ENCODE measurements at places on chromosomes 3 and 15.
A peak's percentile ranks its signal among the peaks of the same experiment; 100 is the strongest.

DNA sequence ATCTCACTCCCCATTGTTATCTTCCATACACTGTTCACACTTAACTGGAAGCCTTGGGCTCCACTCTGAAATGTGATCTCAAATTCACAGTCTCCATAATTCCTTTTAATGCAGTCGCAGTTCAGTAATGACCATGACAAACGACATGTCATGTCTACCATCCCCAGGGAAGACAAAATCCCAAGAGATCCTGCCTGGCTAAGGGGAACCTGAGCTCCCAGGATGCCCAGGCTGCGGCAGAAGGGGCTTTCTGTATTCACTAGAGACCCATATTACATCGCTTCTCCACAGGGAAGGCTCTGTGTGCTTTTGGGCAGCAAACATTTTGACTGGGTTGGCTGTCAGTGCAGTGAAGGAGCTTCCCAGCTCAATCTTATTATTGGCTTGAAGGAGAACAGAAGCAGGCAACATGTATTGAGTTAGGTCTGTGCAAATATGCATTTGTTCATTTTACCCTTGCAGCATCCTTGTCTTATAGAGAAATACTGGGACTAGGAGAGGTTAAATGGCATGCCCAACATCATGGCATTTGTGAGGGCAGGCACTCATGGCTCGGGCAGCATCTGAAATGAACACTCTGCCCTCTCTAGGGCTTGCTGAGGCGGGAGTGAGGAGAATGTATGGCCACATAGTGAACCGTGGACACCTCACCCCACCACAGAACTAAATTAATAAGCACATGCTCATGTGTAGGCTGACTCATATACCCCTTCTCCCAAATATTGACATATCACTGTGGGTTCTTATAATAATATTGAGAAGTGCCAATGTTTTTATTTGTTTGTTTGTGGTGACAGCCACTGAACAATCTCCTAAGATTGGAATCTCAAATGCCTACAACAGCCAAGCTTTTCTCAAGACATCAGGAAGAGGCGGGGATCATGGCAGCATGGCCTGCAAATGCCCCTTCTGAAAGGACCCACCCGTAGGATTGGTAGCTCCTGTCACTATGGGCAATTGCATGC, 141.6 kb upstream of the FOXB1 start:
- no peak for DNase-seq
- H3K36me3 ChIP-seq = no peaks in the 10 kb centered on the region
- H3K27ac ChIP-seq = no peak overlapping the region
- H3K4me3 ChIP-seq = no peak overlapping the region
- H3K4me1 ChIP-seq = no peaks in the 10 kb centered on the region
- no peaks in the 10 kb centered on the region for H3K27me3 ChIP-seq

DNA sequence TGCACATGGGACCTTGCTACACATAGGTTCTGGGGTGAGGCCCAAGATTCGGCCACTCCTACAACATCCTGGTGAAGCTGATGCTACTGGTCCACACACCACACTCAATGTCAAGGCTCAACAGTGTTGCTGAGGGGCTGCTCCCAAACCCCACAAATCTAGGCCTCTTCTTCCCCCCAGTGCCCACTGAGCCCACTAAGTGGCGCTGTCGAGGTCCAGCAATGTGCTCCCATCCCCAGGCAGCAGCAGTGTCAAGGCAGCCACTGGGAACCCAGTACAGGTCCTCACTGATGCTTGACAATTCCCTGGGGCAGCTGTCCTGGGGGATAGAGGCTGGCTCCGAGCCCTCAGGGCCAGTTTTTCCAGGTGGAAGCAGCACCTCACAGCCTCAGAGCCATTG, 21.5 kb downstream of the SCN5A start:
- DNase-seq = no peak
- peaks cover 2% of the 10 kb centered on the region for H3K4me1 ChIP-seq
- H3K27ac ChIP-seq = no peak overlapping the region
- no peak overlapping the region for H3K4me3 ChIP-seq

DNA sequence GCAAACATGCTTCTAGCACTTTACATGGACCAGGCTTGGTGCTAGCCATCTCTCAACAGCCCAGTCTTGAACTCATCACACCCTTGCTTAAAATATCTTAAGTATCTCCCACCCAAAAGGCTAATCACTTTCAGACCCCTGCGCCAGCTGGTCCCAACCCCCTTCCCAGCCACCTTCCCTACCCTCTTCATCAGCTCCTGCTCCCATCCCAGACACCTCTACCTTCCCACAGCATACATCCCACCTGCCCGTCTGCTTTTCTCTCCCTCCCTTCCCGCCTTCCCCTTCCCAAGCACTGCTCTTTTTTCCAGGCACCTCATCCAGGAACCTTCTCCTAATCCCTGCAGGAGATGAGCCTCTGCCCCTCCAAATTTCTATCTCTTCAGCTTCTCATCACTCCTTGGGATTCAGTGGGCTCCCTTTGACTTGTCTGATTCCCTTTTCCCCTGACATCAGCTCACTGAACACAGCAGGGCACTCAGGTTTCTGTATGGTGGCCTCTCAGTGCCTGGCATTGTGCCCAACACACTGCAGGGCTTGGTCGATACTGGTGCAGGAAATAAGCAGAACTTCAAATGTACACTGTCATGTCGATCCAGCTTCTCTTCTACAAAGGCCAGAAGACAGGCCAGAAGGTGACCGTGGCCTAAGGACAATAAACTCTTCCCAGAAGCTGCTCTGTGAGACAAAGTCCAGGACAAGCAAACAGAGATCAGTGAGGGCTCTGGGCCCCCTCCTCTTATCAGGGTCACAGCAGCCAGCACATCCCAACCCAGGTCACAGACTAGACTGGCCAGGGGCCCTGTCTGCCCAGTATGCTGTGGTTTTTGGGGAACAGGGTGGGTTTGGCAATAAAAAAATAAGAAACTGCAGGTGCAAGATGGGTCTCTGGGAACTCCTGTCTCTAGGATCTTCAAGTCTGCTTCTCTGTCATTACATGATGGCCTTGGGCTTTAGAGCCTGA, 2.2 kb upstream of the ITIH1 start:
- DNase-seq = no peak
- H3K4me3 ChIP-seq = no peak overlapping the region
- H3K27me3 ChIP-seq = no peaks in the 10 kb centered on the region
- H3K36me3 ChIP-seq = no peaks in the 10 kb centered on the region
- no peak overlapping the region for H3K27ac ChIP-seq

GRCh38 chr15:51759557-51760070, 8.2 kb downstream of the TMOD2 start:
- DNase-seq = no peak
- no peaks in the 10 kb centered on the region for H3K36me3 ChIP-seq
- no peaks in the 10 kb centered on the region for H3K27me3 ChIP-seq
- no peak overlapping the region for H3K27ac ChIP-seq
- no peak overlapping the region for H3K4me3 ChIP-seq

- H3K4me1 ChIP-seq = peaks cover 5% of the 10 kb centered on the region
- H3K36me3 ChIP-seq = no peaks in the 10 kb centered on the region
- no peak overlapping the region for H3K27ac ChIP-seq
- no peak for DNase-seq
Observed at GRCh38 chr3:12758025-12758781, 856 bp downstream of the TMEM40 start.

DNA sequence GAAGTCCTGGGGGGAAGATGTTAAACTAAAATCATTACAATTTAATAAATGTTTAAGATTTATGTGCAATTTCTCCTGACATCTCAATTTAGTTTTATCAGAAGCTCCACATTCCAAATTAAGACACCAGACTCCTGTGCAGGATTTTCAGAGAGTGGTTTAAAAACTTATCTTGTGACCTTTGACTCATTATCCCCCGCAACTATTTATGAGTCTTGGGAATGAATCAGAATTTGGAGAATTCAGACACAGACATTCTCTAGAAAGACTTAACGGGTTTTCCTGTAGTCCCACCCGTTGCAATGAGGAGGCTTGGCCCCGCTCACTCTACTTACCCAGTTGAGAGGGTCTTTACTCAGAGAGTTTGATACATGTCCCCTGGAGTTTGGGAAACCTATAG, 7.1 kb downstream of the OR5K2 start:
- no peak overlapping the region for H3K27ac ChIP-seq
- H3K4me3 ChIP-seq = no peak overlapping the region

DNA sequence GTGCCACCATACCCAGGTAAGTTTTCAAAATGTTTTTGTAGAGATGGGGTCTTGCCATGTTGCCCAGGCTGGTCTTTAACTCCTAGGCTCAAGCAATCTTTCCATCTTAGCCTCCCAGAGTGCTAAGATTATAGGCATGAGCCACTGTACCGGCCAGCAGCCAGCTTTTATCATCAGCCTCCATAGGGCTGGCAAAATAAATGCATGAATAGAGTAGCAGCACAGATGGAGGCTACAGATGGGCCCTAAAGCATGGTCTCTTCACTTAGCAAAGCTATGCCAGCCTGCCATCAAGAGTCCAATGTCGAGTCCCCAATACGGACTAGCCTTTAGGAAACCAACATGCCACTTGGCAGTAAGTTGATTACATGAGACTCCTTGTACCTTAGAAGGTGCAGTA, 63.8 kb downstream of the CNTN3 start:
- no peak overlapping the region for H3K4me3 ChIP-seq
- H3K27me3 ChIP-seq = no peaks in the 10 kb centered on the region
- H3K4me1 ChIP-seq = no peaks in the 10 kb centered on the region
- H3K36me3 ChIP-seq = no peaks in the 10 kb centered on the region
- no peak for DNase-seq

DNA sequence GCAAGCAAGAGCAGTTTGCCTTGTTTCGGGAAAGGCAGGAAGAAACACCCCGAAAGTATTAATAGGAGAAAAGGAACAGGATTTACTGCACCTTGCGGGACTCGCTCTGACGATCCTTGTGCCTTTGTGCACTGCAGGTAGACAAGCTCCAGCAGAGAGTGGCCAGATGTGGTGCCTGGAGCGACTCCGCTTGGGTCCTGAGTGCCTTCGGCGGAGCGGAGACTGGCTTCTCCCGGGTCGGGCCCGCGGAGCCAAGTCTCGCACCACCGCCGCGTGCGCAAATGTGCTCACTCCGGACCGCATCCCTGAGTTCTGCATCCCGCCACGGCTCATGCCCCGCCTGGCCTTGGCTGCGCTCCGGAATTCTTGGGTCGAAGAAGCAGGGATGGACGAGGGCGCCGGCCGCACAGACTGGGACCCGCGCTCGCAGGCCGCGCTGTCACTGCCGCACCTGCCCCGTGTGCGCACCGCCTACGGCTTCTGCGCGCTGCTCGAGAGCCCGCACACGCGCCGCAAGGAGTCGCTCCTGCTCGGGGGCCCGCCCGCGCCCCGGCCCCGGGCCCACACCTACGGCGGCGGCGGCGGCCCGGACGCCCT, 769 bp downstream of the C2CD4A start:
- DNase-seq = no peak
- H3K4me3 ChIP-seq = peak overlapping the region; percentile 47
- peaks cover 18% of the 10 kb centered on the region for H3K27me3 ChIP-seq

- no peaks in the 10 kb centered on the region for H3K27me3 ChIP-seq
- no peak overlapping the region for H3K27ac ChIP-seq
- no peak for DNase-seq
- no peak overlapping the region for H3K4me3 ChIP-seq
- H3K4me1 ChIP-seq = no peaks in the 10 kb centered on the region
Observed at GRCh38 chr3:187974871-187975271, 179.1 kb upstream of the LPP start.

DNA sequence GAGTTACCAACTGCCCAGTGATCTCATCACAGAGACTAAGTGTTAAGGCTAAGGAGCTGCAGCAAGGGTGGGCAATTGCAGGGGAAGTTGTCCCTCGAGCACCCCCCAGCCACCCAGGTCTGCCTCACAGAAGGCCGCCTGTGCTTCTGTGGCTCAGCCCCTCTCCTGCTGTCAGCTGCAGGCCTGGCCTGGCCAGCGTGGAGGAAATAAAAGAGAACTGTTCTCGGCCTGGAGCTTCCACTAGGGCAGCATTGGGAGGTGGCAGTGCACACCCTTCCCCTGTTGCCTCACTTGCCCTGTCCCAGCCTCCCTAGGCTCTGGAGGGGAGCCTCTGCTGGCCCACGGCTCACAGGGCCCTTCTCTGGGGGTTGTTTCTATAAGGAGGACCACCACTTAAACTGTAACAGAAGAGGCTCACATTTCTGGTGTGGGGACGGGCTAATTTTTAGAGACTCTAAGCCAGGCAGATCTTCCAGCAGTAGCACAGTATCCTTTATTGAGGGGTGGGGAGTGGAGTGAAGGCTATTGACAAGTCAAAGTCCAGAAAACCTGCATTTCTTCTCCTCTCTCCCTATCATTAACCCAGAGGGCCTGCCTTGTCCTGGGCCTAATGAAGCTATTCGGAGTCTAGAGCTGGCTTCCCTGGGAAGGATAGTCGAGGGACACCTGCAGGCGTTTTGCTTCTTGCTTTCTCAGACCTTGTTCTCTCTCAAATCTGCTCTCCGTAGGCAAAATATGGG, 75.6 kb upstream of the ADPGK start:
- H3K27ac ChIP-seq = no peak overlapping the region
- no peaks in the 10 kb centered on the region for H3K36me3 ChIP-seq
- no peaks in the 10 kb centered on the region for H3K4me1 ChIP-seq
- H3K27me3 ChIP-seq = no peaks in the 10 kb centered on the region
- no peak for DNase-seq
- no peak overlapping the region for H3K4me3 ChIP-seq

DNA sequence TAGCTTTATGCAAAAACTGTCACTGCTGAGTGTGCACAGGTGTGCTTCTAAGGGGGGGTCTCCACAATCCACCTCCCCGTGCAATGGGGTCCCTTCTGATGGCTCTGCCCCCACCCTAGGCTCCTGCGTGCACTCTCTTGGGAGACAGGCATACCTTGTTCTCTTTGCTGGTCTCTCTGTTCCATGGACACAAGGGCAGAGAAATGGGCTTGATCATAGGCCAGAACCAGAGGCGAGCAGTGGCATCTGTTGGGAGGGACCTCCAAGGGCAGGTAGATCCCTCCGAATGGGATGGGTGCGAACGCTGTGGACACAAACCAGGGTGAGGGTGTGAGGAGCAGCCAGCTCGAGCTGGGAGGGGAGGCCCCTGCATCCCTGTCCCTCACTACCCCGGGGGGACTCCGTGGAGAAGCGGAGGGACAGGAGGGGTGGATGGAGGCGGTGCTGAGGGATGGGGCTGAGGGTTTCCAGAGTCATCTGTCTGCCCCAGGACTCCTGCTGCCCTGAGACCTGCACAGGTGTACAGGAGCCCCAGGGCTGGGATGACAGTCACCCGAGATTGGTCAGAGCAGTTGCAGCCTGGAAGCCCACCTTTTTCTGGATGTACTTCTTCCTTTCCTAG, 175.0 kb downstream of the KLF13 start:
- H3K36me3 ChIP-seq = no peaks in the 10 kb centered on the region
- no peak overlapping the region for H3K27ac ChIP-seq
- no peaks in the 10 kb centered on the region for H3K27me3 ChIP-seq
- no peaks in the 10 kb centered on the region for H3K4me1 ChIP-seq
- no peak for DNase-seq
- H3K4me3 ChIP-seq = no peak overlapping the region

Data from iPS DF 6.9 (cell line).